ENCODE measurements at places on chromosomes 12 and 14.

DNA sequence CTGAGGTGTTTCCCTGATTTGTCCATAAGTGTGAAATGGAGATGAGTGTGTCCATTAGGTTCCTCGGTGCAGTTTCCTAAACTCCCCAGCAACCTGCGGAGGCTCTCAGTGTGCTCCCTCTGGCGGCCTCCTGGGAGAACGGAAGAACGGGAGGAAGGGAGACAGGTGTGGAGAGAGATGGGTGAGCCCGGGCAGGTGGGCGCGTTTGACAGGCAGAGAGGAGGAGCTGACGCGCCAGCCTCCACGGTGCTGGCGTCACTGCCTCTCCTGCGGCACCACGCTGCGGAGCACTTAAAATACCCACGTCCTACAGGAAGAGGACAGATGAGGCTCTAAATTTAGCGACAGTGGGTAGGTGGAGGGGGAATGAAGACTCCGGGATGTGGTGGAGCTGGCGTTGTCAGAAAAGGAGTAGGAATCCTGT, 26.8 kb upstream of the PEX5 start:
- DNase-seq: no peak

GRCh38 chr12:22576065-22576464, 31.7 kb upstream of the C2CD5 start:
- no peak for DNase-seq

- no peak for DNase-seq
Observed at GRCh38 chr12:132319991-132320570, 9.3 kb downstream of the GALNT9 start.

DNA sequence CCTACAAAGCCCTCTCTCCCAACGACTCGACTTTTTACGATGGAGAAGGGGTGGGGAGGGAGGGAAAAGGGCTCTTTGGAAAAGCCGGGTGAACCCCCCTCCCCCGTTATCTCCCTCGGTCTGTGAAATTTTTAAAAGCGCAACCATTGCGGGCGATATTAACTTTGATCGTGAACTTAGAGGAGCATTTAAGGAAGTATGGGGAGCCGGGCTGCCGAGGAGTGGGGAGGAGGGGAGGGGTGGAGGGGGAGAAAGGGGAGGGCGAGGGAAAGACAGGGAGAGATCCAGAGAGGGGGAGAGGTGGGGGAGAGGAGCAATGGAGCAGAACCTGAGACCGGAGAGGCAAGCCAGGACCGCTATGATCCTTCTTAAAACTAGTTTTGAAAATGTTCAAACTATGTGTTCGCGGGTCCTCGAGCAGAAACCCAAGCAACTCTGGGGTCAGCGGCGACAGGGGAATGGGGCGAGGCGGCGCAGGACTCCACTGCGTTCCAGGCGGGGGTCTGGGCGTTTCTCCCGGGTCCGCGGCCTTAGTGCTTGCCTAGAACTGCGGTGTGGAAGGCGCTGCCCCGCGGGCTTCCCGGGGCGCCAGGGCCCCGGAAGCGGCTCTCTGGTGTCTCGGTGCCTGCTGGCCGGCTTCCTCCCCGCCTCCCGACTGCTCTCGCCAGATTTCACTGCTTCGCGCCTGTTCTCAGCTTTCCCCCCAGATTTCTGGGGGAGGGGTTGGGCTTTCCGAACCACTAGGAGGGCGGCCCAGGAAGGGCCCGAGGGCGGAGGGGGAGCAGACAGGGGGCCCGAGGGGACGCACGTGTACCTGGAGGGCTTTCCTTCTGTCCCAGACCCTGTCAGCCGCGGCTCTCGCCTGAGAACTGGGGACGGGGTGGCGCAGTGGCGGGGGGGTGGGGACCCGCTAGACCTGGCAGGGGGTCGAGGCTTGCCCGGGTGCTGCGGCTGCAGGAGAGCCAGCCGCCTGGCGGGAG, at the start of gene HOTAIR:
Gene HOTAIR, minus strand, starts transcription at position 871 of the 980 bp plus-strand sequence.
- DNase-seq: no peak

DNA sequence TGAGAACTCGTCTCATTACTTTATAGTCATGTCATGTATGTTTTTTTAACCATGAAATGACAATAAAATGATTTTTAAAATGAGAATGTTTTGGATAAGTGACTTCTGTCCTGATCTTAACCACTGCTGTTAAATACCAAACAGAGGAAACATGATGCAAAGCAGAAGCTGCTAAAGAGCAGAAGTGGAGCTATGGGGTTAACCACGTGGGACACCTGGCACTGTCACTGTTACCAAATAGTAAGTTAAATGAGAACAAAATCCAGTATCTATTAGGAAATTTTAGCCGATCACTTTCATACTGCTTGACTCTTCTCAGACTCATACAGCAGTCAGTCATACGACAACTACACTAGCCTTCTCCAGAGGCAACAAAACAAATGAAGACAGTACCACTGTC, 82.4 kb downstream of the SCAF11 start:
- no peak for DNase-seq

GRCh38 chr14:92373336-92373735, 50.4 kb downstream of the SLC24A4 start:
- no peak for DNase-seq

- DNase-seq: no peak
Observed at GRCh38 chr12:65199604-65200003, 30.2 kb downstream of the LEMD3 start.

Data from T-helper 1 cell (primary cell).